ENCODE measurements at places on chromosomes 3 and 15. TPM values are rescaled to one million over a fixed set of nuclear protein-coding genes. Genes with fewer than 3 reads are reported as not detected.

The C3orf18 gene
- 34.1 TPM for total RNA-seq

The SERINC4 gene
- 0.21 TPM for total RNA-seq

The HDC gene
- total RNA-seq: not detected

The NAA50 gene
- 148 TPM for total RNA-seq

The OR5K2 gene
- total RNA-seq: not detected

The ARPIN gene
- total RNA-seq: 19.4 TPM

The MYL3 gene
- 2,390 TPM for total RNA-seq

The GHRL gene
- not detected for total RNA-seq

The ADAMTS7 gene
- 20.4 TPM for total RNA-seq

The PLD1 gene
- total RNA-seq: 15.7 TPM
